ENCODE measurements at places on chromosomes 2 and 18. TPM values are rescaled to one million over a fixed set of nuclear protein-coding genes. Genes with fewer than 3 reads are reported as not detected.

MEP1B gene
- total RNA-seq: not detected

ITPRIPL1 gene
- 6.1 TPM for total RNA-seq

GMCL1 gene
- 39.2 TPM for total RNA-seq

SIGLEC15 gene
- total RNA-seq: not detected

SPP2 gene
- not detected for total RNA-seq

GRCh38 chr2:31729442-31730092, 148.8 kb upstream of the SRD5A2 start:
- no peak for DNase-seq

GRCh38 chr2:62450716-62451191, 55.2 kb downstream of the TMEM17 start:
- DNase-seq: no peak

- no peak for DNase-seq
These were observed 147.5 kb upstream of the BCL2L11 start for GRCh38 chr2:110973262-110973661.

DNA sequence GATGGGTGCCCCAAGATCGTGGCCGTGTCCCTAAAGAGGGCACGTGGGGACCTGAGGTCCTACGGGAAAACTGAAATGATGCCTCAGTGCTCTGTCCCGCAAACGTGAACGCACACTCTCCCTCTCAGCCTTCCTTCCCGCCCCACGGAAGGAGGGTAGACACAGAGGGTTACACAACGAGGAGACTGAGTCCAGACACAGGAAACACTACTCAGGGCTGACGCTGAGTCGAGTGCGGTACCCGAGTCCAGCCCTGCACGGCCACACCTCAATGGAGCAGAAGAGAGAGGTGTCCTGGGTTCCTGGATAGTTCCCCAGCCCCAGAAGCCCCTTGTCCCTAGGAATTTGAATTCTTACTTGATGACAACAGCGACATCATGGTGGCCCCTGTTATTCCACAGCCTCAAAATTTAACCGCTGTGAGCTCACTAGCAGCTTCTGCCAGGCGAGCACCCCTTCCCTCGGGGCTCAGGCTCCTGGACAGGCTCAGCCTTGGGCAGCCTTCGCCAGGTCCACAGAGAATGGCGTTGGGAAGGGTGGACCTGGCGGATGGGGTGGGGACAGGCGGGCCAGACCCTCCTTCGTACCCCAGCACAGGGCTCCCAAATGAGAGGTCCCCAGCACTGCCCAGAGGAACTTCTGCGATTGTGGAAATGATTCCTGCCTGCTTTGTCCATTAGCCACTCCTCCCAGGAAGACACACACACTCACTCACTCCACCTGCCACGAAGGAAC, 980 bp upstream of the RNPEPL1 start:
- DNase-seq: no peak

DNA sequence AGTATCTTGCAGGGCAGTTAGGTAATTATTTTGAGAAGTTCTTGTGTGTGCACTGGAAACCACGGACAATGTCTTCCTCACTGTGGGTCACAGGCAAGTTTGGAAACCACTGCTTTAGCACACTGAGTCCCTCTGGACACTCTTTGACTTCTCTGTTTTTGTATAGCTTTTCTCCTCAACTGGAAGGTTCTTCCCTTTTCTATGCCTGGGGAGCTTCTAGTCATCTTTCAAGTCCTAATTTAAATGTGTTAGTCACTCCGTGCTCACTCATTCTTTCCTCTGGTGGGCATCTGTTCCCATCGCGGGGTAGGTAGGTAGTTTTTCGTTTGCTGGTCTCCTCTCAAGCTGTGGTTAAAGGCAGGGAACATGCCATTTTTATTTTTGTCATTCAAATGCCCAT, 32.1 kb downstream of the E2F6 start:
- DNase-seq: no peak

DNA sequence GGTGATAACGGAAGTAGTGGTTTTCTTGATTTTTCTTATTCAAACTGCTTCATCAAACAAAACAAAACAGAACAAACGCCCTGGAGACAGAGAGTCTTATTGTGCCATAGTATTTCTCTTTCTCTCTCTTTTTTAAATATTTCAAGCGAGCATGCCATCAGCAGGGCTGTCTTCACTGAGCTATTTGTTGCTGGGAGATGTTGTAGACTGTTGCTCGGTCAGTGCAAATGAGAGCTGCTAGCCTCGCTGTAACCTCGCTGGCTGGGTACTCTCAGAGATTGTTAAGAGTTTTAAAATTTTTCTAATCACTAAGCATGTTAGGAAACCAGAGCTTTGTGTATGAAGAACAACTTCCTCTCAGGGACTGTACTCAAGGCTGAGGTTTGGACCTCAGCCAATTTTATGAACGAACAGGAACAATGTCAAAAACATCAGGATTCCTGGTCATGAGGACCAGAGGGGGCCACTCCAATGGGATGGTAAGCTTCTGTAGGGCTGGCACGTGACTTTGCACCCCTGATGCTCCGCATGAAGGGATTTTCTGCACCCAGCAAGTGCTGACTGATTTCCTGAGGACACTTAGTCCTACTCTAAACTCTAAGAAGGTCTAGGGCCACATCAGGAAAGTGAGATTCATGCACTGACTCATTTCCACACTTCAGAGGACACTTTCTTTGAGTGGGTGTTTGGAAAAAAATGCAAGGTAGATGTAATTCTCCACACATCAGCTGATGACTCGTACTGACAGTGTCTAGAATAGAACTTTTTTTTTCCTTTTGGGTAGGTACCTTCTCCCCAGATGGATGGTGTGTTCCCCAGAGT, 59.8 kb upstream of the IL1R1 start:
- no peak for DNase-seq

- DNase-seq: no peak
These were observed 51.2 kb downstream of the SPIRE1 start for GRCh38 chr18:12606592-12607315.

DNA sequence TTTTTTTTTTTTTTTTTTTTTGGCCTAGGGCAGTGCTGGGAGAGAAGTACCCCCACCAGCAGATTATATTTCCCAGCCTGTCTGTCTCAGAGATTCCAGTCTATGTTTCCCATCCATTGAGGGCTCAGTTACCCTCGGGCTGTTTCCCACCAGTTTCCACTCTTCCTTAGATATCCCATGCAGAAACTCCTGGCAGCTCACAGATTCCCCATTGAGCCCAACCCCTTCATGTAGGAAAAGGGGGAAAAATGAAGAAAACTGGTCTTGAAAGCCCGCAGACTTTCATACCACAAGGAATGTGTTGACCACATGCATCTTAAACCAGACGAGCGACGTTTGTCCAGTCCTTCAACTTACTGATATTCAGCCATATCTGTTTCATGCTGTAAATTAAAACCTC, 15.2 kb downstream of the ASXL3 start:
- DNase-seq: no peak

GRCh38 chr2:38626326-38627035, 23.8 kb upstream of the HNRNPLL start:
- no peak for DNase-seq

DNA sequence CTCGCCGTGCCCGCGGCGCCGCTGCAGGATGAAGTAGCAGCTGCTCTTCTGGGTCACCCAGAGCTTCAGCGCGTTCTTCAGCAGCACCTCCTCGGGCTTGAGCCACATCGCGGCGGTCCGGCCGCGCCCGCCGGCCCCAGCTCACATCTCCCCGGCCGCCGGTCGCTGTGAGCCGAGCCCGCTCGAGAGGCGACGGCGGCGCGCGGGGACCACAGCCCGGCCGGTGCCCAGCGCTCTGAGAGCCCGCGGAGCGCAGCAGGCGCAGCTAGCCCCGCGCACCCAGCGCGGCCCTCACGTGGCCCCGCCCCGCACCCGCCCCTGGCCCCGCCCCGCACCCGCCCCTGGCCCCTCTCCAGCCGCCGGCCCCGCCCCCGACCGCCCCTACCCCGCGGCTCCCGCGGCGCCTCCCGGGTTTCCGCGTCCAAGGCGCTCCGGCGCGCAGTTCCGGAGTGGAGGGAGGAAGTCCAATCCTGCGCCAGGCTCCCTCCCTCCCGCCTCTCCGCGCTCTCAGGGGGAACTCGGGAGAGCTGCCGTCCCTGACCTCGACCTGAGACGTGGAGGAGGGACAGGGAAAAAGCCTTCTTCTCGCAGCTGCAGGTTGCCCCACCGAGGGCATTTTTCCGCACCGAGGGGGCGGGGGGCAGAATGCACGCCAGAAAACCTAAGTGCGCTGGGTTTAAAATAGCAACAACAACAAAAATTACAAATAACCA, at the start of gene TBC1D8:
Gene TBC1D8, minus strand, starts transcription at position 237 of the 713 bp plus-strand sequence. Its CDS starts 129 bp downstream, at position 108.
- peak; percentile 89 for DNase-seq

GRCh38 chr2:80154231-80154915, 150.2 kb downstream of the LRRTM1 start:
- no peak for DNase-seq

- no peak for DNase-seq
These were observed 4.1 kb downstream of the MYO1B start for GRCh38 chr2:191249156-191249813.

DNA sequence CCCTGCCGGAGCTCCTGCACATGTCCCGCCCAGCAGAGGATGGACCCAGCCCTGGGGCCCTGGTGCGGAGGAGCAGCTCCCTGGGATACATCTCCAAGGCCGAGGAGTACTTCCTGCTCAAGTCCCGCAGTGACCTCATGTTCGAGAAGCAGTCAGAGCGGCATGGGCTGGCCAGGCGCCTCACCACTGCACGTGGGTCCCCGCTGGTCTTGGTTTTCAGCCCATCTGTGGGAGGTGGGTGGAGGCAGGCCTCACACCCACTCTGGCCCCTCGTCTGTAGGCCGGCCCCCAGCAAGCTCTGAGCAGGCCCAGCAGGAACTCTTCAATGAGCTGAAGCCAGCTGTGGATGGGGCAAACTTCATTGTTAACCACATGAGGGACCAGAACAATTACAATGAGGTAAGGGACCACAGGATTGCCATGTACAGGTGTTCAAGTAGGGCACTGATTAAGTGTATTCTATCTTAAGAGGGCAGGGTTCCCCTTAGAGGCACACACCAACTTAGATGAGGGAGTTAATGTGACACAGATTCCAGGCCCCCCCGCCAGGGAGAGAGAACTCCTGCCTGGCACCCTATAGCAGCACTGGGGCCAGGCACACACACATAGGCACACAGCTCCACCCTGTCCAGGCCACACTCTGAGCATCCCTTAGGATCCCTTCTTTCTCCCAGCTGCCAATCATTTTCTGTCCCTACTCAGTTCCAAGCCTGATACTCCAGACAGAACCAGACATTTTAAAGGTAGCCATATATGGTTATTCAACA, 5.4 kb upstream of the CHRNG start:
- no peak for DNase-seq

GRCh38 chr2:149410701-149411484, 80.5 kb downstream of the LYPD6 start:
- DNase-seq: no peak
